ENCODE measurements at places on chromosomes 13 and 19.

- DNase-seq = no peak
These were observed 4.4 kb downstream of the CCDC61 start for GRCh38 chr19:45999653-46000121.

- DNase-seq = no peak
These were observed 66.6 kb downstream of the GADD45B start for GRCh38 chr19:2542341-2543069.

DNA sequence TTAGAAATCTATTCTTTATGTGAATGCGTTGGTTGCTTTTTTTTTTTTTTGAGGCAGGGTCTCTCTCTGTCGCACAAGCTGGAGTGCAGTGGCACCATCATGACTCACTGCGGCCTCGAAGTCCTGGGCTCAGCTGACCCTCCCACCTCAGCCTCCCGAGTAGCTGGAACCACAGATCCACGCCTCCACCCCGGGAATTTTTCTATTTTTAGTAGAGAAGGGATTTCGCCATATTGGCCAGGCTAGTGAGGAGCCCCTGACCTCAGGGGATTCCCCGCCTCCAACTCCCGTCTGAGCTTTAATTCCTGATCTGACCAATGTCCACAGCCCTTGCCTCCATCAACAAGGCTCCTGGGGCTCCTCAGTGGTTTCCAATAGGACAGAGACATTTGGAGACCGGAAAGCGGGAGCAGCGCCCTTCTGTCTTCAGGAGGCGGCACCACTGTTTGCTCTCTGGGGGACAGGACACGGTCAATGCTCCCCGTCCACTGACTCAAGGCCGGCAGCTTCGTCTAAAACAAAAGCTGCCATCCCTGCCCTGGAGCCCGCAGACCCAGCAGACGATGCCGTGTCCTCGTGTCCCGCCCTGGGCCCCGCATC lies 503 bp downstream of the TUBA3C start:
- no peak for DNase-seq

GRCh38 chr13:44064357-44064756 lies 184.7 kb downstream of the LACC1 start:
- DNase-seq = no peak

- DNase-seq = no peak
These were observed 1733.7 kb upstream of the PCDH20 start for GRCh38 chr13:63149375-63149774.

DNA sequence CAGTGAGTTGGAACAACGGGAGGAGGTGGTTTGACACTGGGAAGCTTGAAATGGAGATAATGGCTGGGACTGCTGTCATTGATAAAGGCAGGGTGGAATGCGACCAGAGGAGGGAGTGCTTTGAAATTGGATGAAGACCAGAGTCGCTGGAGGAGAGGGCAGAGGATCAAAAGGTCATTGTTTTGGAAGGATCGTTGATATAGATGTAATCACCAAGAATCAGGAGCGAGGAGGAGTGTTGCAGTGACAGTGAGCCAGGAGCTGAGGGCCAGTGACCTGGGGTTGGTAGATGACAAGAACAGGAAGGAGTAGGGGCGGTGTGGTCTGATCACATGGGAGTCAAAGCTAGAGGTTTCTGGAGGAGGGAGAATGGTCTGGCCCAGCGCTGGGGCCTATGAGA lies 25.3 kb downstream of the TM9SF2 start:
- DNase-seq = no peak

GRCh38 chr19:19514215-19514657 lies 1.1 kb downstream of the TSSK6 start:
- no peak for DNase-seq

DNA sequence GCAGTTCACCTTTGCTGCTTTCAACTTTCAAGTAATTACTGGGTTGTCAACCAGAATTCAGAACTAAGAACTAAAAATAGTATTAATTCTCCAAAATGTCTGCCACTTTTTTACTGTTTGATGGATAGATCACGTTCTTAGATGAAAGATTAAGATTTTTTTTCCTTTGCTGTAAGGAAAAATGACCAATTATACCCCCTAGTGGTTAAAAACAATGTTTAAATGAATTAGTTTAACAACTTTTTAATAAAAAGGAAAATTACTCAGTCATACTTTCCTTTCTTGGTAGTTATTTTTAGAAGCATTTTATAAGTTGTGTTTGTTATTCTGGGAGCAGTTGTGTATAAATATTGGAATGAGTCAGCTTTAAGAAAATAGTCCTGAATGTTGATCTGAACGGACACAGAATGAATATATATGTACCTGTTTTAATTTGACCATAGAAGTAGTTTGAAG lies 4.6 kb downstream of the TM9SF2 start:
- no peak for DNase-seq

- DNase-seq = peak; percentile 34
These were observed 11.0 kb downstream of the CTU1 start for GRCh38 chr19:51097166-51097738.

GRCh38 chr19:34818270-34818669 lies 45.3 kb upstream of the ZNF599 start:
- no peak for DNase-seq

- DNase-seq = no peak
These were observed 10.2 kb downstream of the GAS6 start for GRCh38 chr13:113853518-113854237.

- peak; percentile 38 for DNase-seq
These were observed 1.4 kb upstream of the ZMYM5 start for GRCh38 chr13:19864746-19865309.

DNA sequence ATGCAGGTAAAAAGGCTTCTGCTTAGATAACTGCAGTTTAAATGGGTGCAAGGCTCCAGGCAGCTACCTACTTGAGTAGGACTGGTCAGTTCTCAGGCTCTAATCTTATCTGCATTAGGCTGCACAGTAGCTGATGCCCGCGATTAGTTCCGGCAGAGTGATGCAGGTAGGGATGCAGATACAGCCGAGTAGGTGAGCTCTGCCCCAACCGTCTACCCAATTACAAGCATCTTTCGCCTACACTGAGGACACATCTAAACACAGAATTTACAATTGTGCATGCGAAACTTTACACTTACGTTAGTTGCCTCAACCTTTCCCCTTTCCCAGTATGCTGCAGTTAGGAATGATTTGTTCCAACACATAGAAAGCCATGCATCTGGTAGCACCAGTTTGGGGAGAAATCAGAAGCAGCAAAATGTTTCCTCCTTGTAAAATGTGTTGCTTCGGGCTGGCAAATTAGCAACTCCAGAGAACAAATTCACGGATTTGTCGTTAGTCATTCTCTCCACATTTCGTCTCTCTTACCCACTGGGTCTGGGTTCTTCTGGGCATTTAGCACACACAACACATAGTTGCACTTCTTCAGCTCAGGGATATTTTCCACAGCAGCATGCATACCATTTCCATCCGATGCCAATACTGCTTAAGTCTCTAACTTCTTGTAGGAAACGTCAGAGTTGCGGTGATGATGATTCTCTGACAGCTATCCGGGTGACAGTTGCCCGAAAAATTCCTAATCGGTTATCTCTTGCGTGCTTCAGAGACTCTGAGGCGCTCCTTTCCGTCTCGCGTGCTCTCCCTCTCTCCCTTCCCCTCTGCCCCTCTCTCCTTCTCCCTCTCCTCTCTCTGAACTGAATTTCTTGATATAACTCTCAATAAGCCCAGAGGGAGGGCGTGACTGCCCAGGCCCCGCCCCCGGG lies at the start of gene PCDH9:
Gene PCDH9 (minus strand): TSS at position 856 of the 923 bp plus-strand sequence. CDS start 1,896 bp downstream, outside the sequence.
- no peak for DNase-seq

- no peak for DNase-seq
These were observed 42.6 kb downstream of the KLF2 start for GRCh38 chr19:16367261-16367683.

- DNase-seq = no peak
These were observed 721.8 kb downstream of the PCDH9 start for GRCh38 chr13:66508153-66508909.

GRCh38 chr13:32179708-32180107 lies 135.5 kb downstream of the ZAR1L start:
- DNase-seq = no peak

DNA sequence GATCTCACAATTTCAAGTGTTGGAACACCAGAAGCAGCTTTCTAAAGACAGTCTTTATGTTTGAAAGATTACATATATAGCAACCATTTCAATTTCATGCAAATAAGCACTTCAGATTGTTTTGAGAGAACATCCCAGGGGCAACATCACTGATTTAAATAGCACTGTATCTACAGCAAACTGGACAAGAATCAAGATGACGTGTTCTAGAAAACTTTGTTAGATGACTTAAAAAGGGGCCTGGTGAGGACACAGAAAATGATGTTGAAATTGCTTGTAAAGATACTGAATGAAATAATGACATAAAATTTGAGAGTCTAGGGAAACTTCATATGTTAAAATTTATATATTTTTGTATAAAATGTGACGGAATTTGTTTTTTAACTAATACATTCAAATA lies 277.1 kb downstream of the KLF12 start:
- DNase-seq = no peak

DNA sequence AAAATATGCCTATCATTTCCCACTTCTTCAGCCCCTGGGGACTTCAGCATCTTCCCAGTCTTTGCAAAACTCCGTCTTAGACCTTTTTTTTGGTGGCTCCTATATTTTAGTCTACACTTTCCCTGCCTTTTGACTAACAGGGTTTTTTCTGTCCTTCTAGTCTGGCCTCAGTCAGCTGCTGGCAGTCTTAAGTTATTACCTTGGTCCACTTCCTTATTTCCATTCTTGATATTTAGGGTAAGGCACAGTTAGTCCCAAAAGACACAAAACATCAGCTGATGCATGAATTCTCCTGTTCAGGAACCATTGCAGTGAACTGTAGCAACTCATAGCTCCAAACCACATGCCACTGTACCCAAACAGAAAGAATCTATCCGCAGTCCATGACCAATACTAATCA lies 234.6 kb upstream of the RFC3 start:
- DNase-seq = no peak

- DNase-seq = no peak
These were observed 1.5 kb upstream of the CIRBP start for GRCh38 chr19:1267477-1268225.

DNA sequence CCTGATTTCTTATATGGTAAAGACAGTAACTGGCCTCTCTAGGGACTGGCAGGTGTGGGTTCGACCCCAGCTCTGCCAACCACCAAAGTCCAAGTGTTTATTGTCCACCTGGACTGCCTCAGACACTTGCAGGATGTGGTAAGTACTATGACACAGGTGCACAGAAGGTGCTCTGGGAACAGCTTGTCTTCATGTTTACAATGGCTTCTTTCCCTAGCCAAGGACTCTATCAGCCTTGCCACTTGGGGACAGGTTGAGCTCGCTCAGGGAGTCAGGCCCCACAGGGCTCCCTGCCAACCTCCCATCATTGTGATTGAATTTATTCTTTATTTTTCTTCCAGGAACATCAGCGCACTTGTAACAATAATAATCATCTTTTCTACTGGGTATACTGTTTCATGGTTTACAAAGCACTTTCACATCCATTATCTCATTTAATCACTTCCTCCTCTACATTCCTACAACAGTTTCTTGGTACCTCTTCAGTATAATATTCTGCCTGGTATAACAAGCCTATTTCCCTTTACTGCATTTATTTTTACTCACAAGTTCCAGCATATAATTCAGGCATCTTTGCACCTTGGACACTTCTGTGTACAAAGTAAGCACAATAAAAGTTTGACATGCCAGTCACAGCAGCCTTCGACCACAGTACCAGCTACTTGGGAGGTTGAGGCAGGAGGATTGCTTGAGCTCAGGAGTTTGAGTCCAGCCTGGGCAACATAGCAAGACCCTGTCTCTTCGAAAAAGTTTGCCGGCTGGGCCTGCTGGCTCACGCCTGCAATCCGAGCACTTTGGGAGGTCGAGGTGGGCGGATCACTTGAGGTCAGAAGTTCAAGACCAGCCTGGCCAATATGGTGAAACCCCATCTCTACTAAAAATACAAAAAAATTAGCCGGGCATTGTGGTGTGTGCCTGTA lies 24.2 kb upstream of the GATAD2A start:
- DNase-seq = no peak

DNA sequence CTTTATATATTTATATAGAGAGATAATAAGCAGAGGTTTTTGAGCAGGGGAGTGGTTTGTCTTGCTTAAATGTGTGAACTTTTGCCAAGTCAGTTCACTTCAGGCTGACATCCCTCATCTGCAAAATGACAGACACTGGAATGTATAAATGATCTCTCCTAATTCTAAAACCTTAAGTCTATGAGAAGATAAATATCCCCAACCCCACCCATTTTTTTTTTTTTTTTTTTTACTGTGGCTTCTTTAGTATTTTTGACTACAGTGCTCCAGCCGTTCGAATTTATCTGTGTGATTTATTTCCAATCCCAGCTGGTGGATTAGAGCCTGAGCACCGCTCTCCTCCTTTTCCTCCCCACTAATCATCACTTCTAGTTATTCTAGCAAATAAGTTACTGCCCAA lies 234.8 kb downstream of the DACH1 start:
- no peak for DNase-seq

GRCh38 chr13:93344048-93344705 lies 117.6 kb downstream of the GPC6 start:
- no peak for DNase-seq

DNA sequence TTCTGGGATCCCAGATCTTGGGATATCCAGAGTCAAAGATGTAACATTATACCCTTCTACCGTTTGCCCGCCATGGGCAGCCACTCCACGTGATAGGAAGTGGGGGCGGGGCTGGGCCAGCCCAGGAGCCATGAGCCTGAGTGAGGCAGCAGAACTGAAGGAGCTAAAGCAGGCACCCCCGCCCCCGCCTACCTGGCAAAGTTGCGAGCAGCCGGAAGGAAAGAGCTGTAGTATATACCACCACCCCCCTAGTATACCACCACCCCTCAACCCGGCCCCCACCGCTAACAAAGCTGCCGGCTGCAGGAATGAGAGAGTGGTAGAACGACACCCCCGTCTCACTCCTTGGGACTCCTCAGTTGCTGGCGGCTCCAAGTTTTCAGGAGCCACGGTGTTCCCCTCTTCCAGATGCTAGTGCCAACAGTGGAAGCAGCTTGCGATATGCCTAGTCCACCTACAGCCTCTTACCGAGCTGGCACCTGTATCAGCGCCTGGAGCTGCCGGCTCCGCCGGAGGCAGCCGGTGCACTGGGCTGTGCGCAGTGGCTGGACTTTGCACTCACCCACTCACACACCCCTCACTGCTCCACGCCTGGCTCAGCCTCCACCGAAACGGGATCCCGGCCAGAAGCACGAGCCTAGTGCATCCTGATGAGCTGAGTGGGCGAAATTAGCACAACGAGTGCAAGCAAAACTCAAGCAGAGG lies 230.7 kb upstream of the PRR20A start:
- DNase-seq = no peak

DNA sequence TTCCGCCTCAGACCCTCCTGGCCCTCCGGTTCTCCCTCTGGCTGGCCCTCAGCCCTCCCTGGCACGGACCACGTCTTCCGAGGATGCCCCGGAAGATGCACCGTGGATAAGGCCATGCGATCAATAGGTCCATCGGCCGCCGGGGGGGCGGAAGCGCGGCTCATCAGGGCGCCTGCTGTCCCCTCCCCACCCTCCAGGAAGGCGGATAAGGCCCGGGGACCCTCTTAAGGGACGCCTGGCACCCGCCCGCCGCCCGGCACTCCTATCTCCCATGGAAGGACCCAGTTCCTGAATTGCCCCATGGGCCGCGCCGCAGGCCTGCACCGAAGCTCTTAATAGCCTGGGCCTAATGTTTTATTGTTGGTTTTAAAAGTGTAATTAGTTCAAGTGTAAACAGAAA lies 46.2 kb upstream of the TCF3 start:
- no peak for DNase-seq

GRCh38 chr19:5975388-5975728 lies 2.6 kb downstream of the RANBP3 start:
- no peak for DNase-seq

- no peak for DNase-seq
These were observed 406 bp upstream of the DNMT1 start for GRCh38 chr19:10195199-10195519.

- DNase-seq = no peak
These were observed 18.7 kb upstream of the CRYL1 start for GRCh38 chr13:20544201-20544923.

Measured in stimulated activated CD8-positive, alpha-beta memory T cell treated with anti-CD3 and anti-CD28 coated beads, Interleukin-4, amount 100 ng/mL, for 4 hours (primary cell).